Mesothelial cell of epicardium (in vitro differentiated cells): ENCODE measurements at places on chromosomes 11 and 22. TPM values are rescaled to one million over a fixed set of nuclear protein-coding genes. Genes with fewer than 3 reads are reported as not detected.
A peak's percentile ranks its signal among the peaks of the same experiment; 100 is the strongest.

- H3K4me3 ChIP-seq = peak overlapping the region; percentile 63
- no peaks in the 10 kb centered on the region for H3K36me3 ChIP-seq
- no peak for DNase-seq
- peaks cover 91% of the 10 kb centered on the region for H3K4me1 ChIP-seq
These were observed 62.3 kb downstream of the PPFIBP2 start for GRCh38 chr11:7575841-7576725.

GRCh38 chr11:17547051-17547577, at the start of gene OTOG:
Gene OTOG (plus strand): TSS chr11:17547259. CDS start chr11:17547373, 114 bp downstream.
- peaks cover 15% of the 10 kb centered on the region for H3K4me1 ChIP-seq
- no peak within 1 kb of the TSS for H3K27ac ChIP-seq
- H3K4me3 ChIP-seq = peak within 1 kb of the TSS; percentile 56
- H3K27me3 ChIP-seq = peaks cover 63% of the 10 kb centered on the region
- no peaks in the 10 kb centered on the region for H3K36me3 ChIP-seq

DNA sequence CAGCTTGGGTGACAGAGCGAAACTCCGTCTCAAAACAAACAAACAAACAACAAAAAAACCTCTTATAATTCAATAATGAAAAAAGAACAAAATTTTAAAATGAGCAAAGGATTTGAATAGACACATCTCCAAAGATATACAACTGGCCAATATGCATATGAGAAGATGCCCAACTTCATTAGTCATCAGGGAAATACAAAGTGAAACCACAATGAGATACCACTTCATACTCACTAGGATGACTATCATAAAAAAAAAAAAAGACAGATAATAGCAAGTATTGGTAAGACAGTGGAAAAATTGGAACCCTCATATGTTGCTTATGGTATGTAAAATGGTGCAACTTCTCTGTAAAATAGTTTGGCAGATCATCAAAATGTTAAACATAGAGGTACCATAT, 28.7 kb upstream of the BARX2 start:
- H3K4me3 ChIP-seq = no peak overlapping the region
- H3K36me3 ChIP-seq = no peaks in the 10 kb centered on the region
- H3K27ac ChIP-seq = no peak overlapping the region
- H3K27me3 ChIP-seq = no peaks in the 10 kb centered on the region
- no peaks in the 10 kb centered on the region for H3K4me1 ChIP-seq

DNA sequence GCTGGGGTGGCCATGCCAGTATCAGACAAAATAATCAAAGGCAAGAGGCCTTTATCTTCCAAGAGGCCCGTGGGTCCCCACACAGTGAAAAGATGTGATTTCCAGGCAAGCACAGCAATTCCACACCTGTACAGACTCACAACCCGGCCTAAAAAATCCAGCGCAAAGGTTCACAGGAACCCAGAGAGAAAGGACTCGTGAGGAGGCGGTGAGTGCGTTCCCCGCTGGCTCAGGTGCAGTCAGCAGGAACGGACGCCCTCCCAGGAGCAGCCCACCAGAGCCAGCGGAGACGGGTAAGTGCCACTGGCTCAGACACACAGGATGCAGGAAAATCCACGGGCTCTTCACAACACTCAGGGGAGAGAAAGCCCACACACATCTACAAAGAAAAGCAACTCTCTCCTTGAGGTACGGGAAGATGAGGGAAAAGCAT, 4.4 kb downstream of the TOLLIP start:
- H3K27me3 ChIP-seq = no peaks in the 10 kb centered on the region
- H3K4me1 ChIP-seq = peaks cover 10% of the 10 kb centered on the region
- H3K27ac ChIP-seq = peak overlapping the region; percentile 14
- peak; percentile 32 for DNase-seq
- H3K4me3 ChIP-seq = no peak overlapping the region

GRCh38 chr11:19912115-19912957, 199.7 kb downstream of the NAV2 start:
- H3K36me3 ChIP-seq = no peaks in the 10 kb centered on the region
- no peak for DNase-seq
- H3K27me3 ChIP-seq = no peaks in the 10 kb centered on the region
- peaks cover 29% of the 10 kb centered on the region for H3K4me1 ChIP-seq
- H3K4me3 ChIP-seq = no peak overlapping the region
- peak overlapping the region; percentile 51 for H3K27ac ChIP-seq

- H3K27ac ChIP-seq = no peak overlapping the region
- no peaks in the 10 kb centered on the region for H3K4me1 ChIP-seq
- H3K4me3 ChIP-seq = no peak overlapping the region
- DNase-seq = no peak
These were observed 154.0 kb upstream of the TENM4 start for GRCh38 chr11:79594834-79595233.

DNA sequence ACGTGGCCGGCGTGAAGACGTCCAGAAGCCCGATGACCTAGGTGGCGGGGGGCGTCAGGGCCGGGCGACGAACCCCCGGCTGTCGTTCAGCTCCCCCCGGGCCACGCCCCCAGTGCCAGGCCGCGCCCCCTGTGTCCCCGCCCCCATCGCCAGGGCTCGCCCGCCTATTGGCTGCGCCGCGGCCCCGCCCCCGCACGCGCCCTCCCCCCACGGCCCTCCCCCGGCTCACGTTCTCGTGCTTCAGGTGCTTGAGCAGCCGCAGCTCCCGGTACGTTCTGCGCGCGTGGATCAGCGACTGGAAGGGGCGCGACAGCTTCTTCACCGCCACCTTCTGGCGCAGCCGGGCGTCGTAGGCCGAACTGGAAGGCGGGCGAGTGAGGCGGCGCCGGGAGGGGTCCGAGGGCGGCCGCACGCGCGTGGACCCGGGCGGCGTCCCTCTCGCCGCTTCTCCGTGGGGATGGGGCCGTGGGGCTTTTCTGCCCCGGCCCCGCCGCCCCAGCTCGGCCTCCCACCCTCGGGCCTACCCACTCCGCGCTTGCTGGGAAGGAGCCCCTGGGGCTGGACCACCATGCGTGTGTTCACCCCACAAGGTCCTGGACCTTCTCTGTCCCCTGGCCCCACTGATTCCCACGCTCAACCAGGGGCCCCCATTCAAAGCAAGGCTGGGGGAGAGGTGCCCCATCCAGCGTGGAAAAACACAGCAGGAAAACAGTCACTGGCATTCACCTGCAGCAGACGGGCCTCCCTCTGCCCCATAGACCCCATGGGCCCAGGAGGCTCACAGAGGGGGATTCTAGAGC, 2.4 kb downstream of the MAPK11 start:
- no peak overlapping the region for H3K27ac ChIP-seq
- no peak for DNase-seq

- H3K27ac ChIP-seq = no peak overlapping the region
- H3K36me3 ChIP-seq = no peaks in the 10 kb centered on the region
- no peak for DNase-seq
- H3K4me3 ChIP-seq = no peak overlapping the region
- H3K27me3 ChIP-seq = peaks cover 4% of the 10 kb centered on the region
- no peaks in the 10 kb centered on the region for H3K4me1 ChIP-seq
These were observed 161.6 kb upstream of the BDNF start for GRCh38 chr11:27861706-27862430.

DNA sequence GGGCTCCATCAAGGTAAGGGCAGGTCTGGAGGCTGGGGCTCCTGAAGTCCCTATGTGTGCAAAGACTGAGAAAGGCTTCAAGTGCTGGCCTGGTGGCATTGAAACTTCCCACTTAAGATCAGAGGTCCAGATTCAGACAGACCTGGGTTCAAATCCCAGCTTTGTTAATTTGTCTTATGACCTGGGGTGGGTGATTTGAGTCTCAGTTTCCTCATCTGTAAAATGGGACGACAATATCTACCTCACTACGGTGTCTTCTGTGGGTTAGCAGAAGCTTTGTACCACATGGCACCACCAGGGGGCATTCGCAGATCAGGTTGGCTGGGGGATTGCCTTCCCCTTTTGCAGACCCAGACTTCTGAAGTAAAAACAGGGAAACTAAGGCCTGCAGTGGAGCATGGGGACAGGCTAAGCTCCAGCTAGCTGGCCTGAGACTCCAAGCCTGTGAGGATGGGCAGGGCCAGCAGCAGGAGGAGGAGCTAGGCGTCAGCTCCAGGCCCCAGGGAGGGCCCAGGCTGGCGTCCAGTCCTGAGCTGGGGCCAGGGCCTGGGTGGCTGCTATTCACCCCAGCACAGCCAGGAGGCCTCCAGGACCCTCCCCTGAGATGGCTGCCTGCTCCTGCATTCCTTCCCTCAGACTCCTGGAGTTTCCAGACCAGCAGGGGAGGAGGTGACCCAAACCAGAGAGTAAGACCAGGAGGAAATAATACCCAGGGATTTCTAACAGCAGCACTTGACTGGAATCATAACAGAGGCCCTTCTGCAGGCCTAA, 1.5 kb downstream of the CASTOR1 start:
- peak; percentile 41 for DNase-seq
- H3K36me3 ChIP-seq = peaks cover 4% of the 10 kb centered on the region
- H3K27me3 ChIP-seq = no peaks in the 10 kb centered on the region
- H3K4me1 ChIP-seq = peaks cover 15% of the 10 kb centered on the region
- peak overlapping the region; percentile 70 for H3K4me3 ChIP-seq

GRCh38 chr11:133892126-133892525, 46.8 kb upstream of the SPATA19 start:
- no peaks in the 10 kb centered on the region for H3K36me3 ChIP-seq
- peaks cover 30% of the 10 kb centered on the region for H3K27me3 ChIP-seq
- no peak overlapping the region for H3K4me3 ChIP-seq
- peak; percentile 14 for DNase-seq
- no peak overlapping the region for H3K27ac ChIP-seq

GRCh38 chr11:70317581-70318305, 47.3 kb downstream of the PPFIA1 start:
- no peak overlapping the region for H3K27ac ChIP-seq
- H3K4me1 ChIP-seq = peaks cover 1% of the 10 kb centered on the region
- H3K27me3 ChIP-seq = no peaks in the 10 kb centered on the region
- no peak overlapping the region for H3K4me3 ChIP-seq

DNA sequence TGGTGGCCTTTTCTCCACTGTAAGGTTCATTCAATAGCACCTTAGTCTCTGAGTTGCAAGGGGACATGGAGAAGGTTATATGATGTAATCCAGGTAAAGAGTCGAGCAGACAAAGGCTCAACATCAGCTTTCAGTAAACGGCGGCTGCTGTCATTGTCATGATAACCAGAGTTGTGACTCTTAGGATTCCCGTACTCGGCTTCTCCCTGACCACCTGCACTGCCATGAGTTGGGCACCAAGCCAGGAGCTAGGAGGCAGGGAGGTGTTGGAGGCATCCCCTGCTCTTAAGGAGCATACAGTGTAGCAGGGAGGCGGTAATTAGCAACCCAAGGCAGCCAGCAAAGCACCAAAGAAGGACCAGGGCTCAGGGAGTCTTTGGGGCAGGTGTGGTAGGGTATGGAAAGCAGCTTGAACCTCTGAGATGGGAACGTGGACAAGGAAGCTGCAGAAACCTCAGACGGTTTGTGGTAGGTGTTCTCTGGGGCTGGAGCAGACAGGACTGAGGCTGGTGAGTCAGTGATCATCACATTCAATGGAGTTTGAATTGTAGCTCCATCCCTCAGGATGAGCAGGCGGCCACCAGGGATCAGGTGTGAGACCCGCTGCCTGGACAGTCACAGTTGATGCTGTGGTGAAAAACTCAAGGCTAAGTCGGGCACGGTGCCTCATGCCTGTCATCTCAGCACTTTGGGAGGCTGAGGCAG, 31.7 kb downstream of the LIF start:
- H3K4me3 ChIP-seq = no peak overlapping the region
- peaks cover 45% of the 10 kb centered on the region for H3K4me1 ChIP-seq
- no peaks in the 10 kb centered on the region for H3K27me3 ChIP-seq
- H3K36me3 ChIP-seq = no peaks in the 10 kb centered on the region
- H3K27ac ChIP-seq = peak overlapping the region; percentile 51
- DNase-seq = no peak

- H3K27ac ChIP-seq = peak overlapping the region; percentile 99
- H3K4me3 ChIP-seq = peak overlapping the region; percentile 98
- H3K4me1 ChIP-seq = peaks cover 26% of the 10 kb centered on the region
- peaks cover 18% of the 10 kb centered on the region for H3K36me3 ChIP-seq
These were observed 1.5 kb upstream of the ANKRD42 start for GRCh38 chr11:83191986-83192385.

DNA sequence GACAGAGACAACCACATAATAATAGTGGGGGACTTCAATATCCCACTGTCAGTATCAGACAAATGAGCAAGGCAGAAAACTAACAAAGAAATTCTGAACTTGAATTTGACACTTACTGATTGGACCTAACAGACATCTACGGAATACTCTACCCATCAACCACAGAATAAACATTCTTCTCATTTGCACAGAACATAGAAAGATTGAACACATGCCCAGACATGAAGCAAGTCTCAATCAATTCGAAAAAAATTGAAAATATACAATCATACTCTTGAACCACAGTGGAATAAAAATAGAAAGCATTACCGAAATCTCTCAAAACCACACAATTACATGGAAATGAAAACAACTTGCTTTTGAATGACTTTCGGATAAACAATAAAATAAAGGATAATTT, 17.9 kb downstream of the RAB38 start:
- H3K27me3 ChIP-seq = no peaks in the 10 kb centered on the region
- H3K4me1 ChIP-seq = peaks cover 11% of the 10 kb centered on the region
- no peak for DNase-seq
- peaks cover 69% of the 10 kb centered on the region for H3K36me3 ChIP-seq

GRCh38 chr11:65786008-65786785, 666 bp upstream of the OVOL1 start:
- H3K4me3 ChIP-seq = peak overlapping the region; percentile 46
- DNase-seq = no peak
- no peaks in the 10 kb centered on the region for H3K36me3 ChIP-seq
- H3K27me3 ChIP-seq = peaks cover 60% of the 10 kb centered on the region
- peaks cover 27% of the 10 kb centered on the region for H3K4me1 ChIP-seq

DNA sequence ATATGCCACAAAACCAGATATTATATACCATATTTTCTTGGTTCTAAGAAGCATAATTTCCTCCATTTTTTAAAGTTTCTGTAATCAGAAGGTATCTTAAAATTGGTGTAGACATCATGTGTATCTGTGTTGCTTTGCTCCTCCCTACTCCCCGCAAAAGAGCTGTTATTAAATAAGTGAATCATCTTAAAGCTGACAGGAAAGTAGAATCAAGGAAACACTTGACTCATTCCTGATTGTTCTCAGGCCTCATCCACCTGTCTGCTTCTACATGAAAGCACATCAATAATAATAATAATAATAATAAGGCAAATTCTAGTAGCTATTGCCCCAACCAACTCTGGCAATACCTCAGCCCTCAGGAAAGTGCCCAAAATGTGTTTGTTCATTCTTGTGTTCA, 26.2 kb upstream of the GUCY1A2 start:
- H3K27ac ChIP-seq = no peak overlapping the region
- no peak for DNase-seq
- H3K36me3 ChIP-seq = peaks cover 4% of the 10 kb centered on the region
- H3K4me1 ChIP-seq = peaks cover 6% of the 10 kb centered on the region

The ADAMTS8 gene
- 0.70 to 1.3 TPM (median 0.96 TPM) in 3 replicates for total RNA-seq

The TSSK2 gene
- total RNA-seq = not detected in 3 replicates

The APOA1 gene
- total RNA-seq = 0.65 to 1.1 TPM (median 0.75 TPM) in 3 replicates

The CCDC73 gene
- 0.27 to 0.68 TPM (median 0.44 TPM) in 3 replicates for total RNA-seq

The RAPSN gene
- total RNA-seq = 0.27 to 0.31 TPM (median 0.31 TPM) in 3 replicates

The SLC5A12 gene
- 4.5 to 4.7 TPM (median 4.6 TPM) in 3 replicates for total RNA-seq

The C11orf42 gene
- total RNA-seq = not detected in 3 replicates

The CLCF1 gene
- 5.9 to 6.3 TPM (median 6.1 TPM) in 3 replicates for total RNA-seq

The SNX32 gene
- 6.8 to 10.7 TPM (median 7.5 TPM) in 3 replicates for total RNA-seq

The TRIM6 gene
- 13.4 to 14.6 TPM (median 14.0 TPM) in 3 replicates for total RNA-seq
